Activated T-helper 1 cell treated with Interleukin-2 at 50 U/mL for 16 hours (primary cell): ENCODE measurements at places on chromosomes 11 and 22.

- no peak for DNase-seq
These were observed at the start of gene MPPED1 for GRCh38 chr22:43411869-43412807. MPPED1 (plus strand) TSS chr22:43412014; CDS start chr22:43424986, 12,972 bp downstream.

- no peak for DNase-seq
These were observed 99.1 kb downstream of the CD44 start for GRCh38 chr11:35237860-35238715.

DNA sequence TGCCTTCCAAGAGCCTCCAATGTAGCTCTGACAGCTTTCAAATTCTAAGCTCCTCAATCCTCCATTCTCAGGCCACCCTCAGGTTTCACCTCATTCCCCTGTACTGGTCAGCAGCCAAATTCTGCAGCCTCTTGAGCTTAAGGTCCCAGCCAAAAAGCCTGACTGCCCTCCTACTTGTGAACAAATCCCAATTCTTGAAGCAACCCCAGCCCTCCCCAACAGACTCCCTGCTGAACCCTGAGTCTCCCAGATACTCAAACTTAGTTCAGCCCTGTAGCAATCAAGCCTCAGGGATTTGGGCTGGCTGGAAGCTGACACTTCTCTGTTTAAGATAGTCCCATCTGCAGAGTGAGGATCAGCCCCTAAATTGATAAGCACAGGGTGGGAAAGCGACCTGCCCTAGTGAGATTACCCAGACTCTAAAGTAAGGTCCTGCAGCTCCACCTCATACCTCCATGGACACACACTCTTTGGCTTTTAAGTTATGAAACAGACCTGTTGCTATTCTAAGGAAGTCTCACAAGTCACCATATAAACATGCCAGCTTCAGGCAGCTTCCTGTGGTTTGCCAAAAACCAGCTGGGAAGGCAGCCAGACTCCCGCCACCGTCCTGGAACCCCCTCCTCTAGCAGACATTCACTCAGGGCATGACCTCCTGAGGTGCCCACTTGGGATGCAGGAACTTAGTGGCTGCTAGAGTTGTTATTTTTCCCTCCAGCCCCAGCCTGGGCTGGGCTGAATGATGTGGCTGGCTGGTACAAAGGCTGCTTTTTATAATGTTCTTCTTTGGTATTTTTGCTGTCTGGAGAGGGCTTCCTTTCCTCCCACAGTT is 82.5 kb upstream of the PICALM start:
- no peak for DNase-seq

DNA sequence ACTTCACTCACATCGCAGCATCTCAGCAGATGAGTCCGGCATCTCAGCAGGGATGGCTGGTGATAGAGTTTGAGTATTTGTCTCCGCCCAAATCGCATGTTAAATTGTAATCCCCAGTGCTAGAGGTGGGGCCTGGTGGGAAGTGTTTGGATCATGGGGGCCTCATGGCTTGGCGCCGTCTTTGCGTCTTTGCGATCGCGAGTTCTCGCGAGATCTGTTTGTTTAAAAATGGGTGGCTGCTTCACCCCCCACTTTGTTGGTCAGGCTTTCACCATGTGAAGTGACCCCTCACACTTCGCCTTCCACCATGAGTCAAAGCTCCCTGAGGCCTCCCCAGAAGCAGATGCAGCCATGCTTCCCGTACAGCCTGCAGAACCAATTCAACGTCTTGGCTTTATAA is 3.0 kb upstream of the RRP7A start:
- DNase-seq: no peak

DNA sequence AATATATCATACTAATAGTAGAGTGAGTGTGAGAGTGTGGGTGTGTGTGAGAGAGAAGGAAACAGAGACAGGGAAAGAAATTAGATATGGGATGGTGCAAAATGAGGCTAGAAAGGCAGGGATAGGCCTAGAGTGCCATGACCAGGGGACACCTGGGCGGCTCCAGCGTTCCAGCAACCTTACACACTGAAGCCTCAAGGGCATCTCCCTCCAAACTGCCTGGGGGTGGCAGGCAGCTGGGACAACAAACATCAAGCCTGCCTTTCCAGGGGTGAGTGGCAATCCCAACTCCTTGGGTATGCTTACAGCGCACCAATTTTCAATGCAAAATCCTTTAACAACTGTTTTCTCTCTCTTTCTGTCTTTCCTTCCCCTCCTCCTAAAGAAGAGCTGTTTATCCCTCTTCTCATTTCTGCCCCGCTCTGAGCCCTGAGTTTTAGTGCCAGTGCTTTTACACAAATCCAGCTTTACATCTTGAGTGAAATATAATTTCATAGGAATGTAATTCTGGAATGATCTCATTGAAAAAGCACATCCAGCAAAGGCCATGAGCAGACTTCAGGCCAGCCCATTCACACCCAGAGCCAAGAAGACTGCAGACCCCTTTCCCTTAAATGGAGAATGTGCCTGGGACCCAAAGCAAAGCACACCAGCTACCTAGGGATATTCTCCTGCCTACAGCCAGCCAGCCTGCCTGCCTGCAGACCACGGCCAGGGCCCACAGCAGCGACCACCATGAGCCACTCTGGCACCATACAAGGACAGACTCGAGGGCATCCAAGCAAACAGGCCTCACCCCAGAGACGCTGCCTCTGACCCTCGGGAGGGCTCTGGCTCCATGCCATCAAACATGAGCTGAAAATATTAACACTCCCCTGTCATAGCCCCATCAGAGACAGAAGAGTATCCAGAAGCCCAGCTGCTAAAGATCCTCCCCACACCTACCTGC is 90.3 kb downstream of the RPL27A start:
- no peak for DNase-seq

- DNase-seq: no peak
These were observed at the start of gene CNGA4 for GRCh38 chr11:6238902-6239301. CNGA4 (plus strand) TSS chr11:6239089; CDS start chr11:6239207, 118 bp downstream.

GRCh38 chr11:795634-796564 is 2.2 kb downstream of the SLC25A22 start:
- peak; percentile 64 for DNase-seq

DNA sequence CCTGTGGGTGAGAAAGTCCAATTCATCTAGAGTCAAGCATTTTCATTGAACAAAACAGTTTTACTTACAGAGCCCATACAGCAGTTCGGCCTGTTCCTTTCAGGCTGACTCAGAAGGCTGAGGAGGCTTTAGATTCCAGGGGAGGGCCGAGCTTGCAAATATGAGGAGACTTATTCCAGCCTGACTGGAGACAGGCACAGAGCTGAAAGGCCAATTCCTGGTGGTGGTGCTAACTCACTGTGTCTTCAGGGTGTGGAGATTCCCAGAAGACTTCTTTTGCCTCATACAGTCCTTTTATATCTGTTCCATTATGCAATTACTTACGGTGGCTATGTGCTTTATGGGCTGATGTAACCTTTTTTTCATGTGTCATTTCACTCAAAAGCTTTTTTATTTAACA is at the start of gene OR51E2:
OR51E2 (minus strand) TSS at position 269 of the 400 bp plus-strand sequence. CDS start 15,142 bp downstream, outside the sequence.
- no peak for DNase-seq

GRCh38 chr11:10778217-10778970 is 27.3 kb downstream of the CTR9 start:
- no peak for DNase-seq

DNA sequence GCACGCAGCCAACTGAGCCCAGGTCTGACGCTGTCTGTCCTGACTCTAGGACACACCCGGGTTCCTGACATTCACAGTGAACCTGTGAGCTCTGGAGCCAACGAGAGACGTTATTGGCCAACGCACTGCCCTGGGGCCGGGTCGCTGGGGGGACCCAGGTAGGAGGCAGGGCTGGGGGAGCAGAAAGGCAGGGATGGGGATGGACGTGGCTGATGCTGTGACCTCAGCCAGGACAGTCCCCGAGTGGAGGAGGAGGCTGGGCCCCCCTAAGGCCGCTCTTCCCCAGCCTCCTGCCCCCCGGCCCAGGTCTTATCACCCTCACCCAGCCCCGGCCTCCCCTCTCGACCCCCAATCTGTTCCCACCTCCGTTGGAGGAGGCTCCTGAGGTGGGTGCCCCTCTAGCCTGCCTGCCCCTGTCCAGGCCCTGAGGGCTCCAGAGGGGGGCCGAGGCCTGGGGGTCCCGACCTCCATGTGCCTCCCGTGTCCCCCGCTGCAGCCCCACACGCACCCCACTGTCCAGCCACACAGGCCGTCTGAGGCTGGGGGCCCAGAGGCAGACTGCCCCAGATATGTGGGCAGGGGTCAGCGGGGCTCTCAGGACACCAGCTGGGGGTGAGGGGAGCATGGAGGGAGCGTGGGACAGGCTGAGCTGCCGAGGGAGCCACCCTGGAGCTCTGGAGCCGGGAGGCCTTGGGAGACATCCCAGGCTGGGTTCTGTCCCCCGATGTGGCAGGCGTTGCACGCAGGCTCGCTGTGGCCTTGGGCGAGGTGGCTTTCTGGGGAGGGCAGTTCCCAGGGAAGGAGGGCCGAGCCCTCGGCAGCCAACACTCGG is 29.2 kb upstream of the MUC5AC start:
- no peak for DNase-seq

- DNase-seq: no peak
These were observed 24.9 kb upstream of the PACSIN2 start for GRCh38 chr22:43039800-43040199.

DNA sequence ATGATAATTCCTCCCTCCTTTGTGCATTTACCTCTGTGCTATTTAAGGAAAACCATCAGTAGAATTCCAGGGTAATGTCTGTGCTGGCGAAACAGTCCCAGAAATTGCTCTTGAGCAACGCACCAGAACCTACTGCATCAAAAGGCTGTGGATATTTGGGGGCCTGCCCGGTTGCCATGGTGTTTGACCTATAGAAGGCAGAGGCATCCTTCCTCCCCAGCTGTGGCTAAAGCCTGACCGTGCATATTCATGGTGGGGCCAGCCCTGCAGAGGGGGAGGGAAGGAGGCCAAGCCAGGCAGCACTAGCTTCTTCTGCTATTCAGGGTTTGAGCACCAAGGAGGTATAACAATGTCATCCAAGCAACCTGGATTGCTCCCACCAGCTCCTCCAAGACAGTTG is 215.0 kb upstream of the E2F8 start:
- no peak for DNase-seq

DNA sequence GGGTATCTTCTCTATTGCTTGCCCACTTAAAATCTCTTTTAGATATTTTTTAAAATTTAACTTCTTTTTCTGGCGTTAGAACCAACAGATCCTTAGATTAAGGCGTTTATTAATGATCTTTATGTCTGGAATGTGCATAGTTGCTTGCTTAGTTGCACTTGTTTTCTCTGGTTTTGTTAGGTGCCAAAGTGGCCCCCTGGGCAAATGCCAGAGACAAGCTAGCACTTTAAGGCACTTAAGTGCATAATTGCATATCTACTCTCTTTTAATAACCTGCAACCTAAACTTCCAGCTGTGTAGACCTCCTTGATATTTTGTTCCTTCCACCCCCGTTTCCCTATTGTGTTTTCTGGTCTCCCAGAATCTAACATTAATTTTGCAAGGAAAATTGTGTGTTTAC is 3.3 kb downstream of the RBM4 start:
- no peak for DNase-seq

GRCh38 chr22:26689513-26690301 is 32.3 kb downstream of the MIAT start:
- no peak for DNase-seq

- DNase-seq: no peak
These were observed 12.3 kb upstream of the ASPHD2 start for GRCh38 chr22:26416670-26417276.

- no peak for DNase-seq
These were observed 72.1 kb downstream of the BUD13 start for GRCh38 chr11:116700586-116701220.

- peak; percentile 24 for DNase-seq
These were observed at the start of gene TRIM34 for GRCh38 chr11:5624489-5625279. TRIM34 (plus strand) TSS chr11:5625001; CDS start chr11:5632332, 7,331 bp downstream.
